ENCODE measurements at places on chromosomes 2 and 18.
A peak's percentile ranks its signal among the peaks of the same experiment; 100 is the strongest.

- DNase-seq, result peak; percentile 73
Measured at GRCh38 chr2:200352636-200353035, 46.1 kb downstream of the SPATS2L start.

- no peak for DNase-seq
Measured at GRCh38 chr2:174176898-174177297, 71.4 kb downstream of the OLA1 start.

GRCh38 chr2:52818958-52819357 is 948.6 kb upstream of the CHAC2 start:
- no peak for DNase-seq

- DNase-seq, result no peak
Measured at GRCh38 chr2:240922982-240923537, 16.9 kb downstream of the CROCC2 start.

Measured in Caki2 (cell line).